ENCODE measurements at places on chromosomes 4 and X. TPM values are rescaled to one million over a fixed set of nuclear protein-coding genes. Genes with fewer than 3 reads are reported as not detected.

The H2BW2 gene
- not detected for total RNA-seq

The LRRC66 gene
- total RNA-seq = 0.18 TPM

The VEGFC gene
- total RNA-seq = 26.9 TPM

The ADGRL3 gene
- 2.5 TPM for total RNA-seq

The TMSB15A gene
- total RNA-seq = 32.8 TPM
